ENCODE measurements at places on chromosomes 13 and 19.

GRCh38 chr13:69950160-69950559, 157.5 kb upstream of the ATXN8OS start:
- DNase-seq, result no peak

DNA sequence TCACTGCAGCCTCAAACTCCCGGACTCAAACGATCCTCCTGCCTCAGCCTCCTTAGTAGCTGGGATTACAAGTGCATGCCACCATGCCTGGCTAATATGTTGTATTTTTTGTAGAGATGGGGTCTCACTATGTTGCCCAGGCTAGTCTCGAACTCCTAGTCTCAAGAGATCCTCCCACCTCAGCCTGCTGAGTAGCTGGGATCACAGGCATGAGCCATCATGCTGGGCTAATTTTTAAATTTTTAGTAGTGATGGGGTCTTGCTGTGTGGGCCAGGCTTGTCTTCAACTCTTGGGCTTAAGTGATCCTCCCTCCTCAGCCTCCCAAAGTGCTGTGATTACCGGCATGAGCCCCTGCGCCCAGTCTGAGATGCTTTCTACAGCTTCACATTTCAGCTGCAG, 15.3 kb downstream of the ATCAY start:
- no peak for DNase-seq

DNA sequence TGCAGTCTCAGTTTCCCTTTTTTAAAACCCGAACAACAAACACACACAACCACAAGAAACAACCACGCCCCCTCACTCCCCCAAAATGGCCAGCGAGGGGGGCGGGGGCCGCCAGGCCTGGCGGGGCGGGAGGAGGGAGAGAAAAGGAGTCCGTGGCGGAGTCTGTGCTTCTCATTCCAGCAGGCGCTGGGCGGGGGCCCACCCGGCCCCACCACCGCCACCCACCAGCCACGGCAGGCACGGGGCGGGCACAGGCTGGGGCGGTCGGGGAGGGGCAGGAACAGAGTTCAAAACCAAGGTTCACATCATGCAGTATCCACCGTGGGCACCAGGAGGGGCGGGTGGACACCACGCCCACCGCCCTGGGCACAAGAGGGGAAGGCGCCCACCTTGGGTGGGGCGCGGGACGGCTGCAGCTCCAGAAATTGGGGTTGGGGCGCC, 12.9 kb downstream of the DPF1 start:
- DNase-seq, result no peak

GRCh38 chr19:8641908-8642547, 11.6 kb downstream of the NFILZ start:
- DNase-seq, result no peak

GRCh38 chr13:49454388-49455006, 10.4 kb downstream of the SETDB2 start:
- no peak for DNase-seq

DNA sequence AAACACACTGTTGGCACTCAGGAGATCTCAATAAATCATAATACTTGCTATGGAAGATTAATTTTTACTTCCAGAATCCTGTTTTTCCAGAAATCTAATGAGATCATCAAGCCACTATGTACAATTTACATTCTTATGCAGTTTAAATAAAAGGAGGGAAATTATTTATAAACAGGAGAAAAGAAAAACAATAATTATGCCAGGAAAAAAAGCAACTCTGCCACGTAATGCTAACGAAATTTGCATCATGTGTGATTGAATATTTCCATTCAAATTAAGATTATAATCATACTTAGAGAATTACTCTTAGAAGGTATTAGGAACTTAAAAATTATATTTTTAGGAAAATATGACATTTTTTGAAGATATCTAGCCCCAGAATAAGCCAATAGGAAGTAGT, 13.0 kb downstream of the FAM124A start:
- DNase-seq, result no peak

DNA sequence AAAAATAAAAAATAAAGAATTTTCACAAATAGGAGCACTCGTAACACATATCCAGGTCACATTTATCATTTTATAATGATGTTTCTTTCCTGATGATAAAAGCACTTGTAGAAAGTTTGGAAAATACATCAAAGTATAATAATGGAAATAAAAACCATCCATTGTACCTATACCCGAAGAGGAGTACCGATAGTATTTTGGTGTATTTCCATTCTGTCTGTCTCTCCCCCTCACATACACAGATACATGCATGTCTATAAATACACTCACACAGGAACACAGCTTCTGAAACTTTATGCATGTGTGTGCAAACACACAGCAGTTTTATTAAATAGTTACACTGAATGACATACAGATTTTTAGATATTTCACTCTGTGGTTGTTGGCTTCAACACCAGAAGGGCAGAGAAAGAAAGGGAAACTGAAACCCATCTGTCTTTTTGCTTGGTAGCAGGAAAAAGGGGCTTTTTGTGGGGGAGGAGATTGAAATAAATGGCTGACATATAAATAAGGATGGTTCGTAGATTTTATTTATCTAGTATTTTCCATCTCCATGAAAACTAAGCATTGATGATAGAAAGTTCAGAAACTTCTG, 114.8 kb downstream of the LRCH1 start:
- DNase-seq, result no peak

GRCh38 chr13:43648733-43649132, 138.0 kb downstream of the ENOX1 start:
- no peak for DNase-seq

Data from stimulated activated CD4-positive, alpha-beta T cell treated with anti-CD3 and anti-CD28 coated beads, Interleukin-12 subunit alpha, Interleukin-12 subunit beta, amount 100 ng/mL, for 24 hours (primary cell).